Esophagus squamous epithelium (tissue), 5 donors: ENCODE measurements at places on chromosomes 7 and 10.

GRCh38 chr7:122762071-122762470 is 59.3 kb upstream of the RNF148 start:
- no peak for DNase-seq

GRCh38 chr7:31796375-31796774 is 109.4 kb downstream of the PPP1R17 start:
- no peak for DNase-seq

GRCh38 chr10:120460776-120461175 is 3.7 kb downstream of the PLPP4 start:
- no peak for DNase-seq

DNA sequence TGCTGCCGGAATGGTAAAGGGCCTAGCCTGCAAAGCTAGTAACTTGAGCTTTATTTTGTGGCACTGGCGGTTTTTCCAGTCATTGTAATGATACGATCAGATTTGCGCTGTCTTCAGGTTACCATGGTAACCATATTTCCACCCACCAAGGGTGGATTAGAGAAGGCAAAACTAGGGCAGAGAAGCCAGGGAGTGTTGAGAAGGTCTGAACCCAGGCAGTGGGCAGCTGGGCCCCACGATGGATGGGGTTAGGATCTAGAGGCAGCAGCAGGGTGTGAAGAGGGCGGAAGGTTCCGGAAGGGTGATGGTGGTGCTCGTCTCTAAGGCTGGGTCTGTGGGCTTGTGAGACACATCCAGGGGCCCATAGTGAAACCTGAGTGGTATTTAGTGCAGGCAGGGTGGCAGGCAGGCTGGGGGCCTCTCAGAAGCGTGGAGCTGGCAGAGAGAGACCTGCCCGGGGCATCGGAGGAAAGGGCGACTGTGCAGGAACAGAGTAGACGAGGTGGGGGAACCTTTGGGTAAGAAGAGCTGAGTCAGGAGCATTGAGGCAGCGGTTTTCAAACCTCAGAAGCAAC is 87.9 kb upstream of the GTF2I start:
- DNase-seq, result no peak

GRCh38 chr7:18505870-18506460 is 10.4 kb downstream of the HDAC9 start:
- DNase-seq, result no peak

GRCh38 chr7:89021741-89022140 is 226.2 kb upstream of the TEX47 start:
- no peak for DNase-seq

DNA sequence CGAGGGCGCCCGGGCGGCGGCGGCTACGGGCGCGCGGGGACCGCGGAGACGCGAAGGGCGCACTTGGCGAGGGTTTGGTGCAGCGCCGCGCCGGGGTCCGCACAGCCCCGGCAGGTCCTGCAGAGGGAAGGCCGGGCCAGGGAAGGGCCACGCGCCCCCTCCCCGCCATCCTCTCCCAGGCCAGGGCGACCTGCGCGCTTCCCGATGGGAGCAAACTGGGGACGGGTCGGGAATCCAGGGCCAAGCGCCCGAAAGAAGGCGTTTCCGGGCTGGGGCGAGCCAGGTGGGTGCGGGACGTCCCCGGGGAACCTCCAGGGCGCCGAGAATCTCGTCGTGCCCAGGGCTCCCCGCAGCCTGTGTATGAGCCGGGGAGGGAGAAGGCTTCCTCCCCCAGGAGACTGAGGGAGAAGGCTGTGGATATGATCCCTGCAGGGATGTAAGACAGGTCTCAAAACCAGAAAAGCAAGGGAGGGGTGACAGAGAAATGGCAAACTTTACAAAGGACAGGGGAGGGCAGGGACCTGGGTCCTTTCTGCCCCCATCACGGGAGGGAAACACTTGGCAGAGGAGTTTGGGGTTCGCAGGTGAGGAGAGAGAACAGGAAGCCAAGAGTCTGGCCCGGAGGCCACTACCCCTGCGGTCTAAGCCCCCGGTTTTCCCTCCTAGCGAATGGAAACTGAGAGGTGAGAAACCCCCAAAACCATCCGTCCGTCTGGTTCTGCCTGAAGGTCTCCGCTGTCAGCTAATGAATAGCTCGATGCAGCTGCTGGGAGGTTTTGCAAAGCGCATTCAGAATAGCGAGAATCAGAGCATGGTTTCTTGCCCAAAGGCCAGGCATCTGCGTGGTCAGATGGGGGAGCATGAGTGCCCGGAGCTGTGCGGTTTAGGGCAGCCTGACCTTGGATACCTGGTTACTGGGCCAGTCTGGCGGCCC is 674 bp downstream of the AMZ1 start:
- DNase-seq, result no peak

- no peak for DNase-seq
Measured at GRCh38 chr7:22574754-22575520, 74.9 kb upstream of the STEAP1B start.

DNA sequence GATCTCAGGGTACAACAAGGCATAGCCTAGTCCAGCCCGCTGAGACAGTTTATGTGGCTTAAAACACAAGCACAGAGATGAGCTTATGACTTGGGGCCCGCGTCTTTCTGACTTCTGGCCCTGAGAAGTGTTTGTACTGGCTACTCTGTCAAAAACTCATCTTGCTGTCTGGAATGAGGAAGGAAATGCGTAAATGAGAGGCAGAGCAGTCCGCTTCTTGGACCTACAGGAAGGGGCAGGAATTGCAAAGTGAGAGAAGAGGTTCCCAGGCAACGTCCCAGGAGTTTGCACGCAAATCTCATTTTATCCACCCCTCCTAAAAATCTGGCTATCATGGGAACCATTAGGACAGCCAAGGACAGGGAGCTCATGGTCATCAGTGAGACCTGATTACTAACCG is 5.5 kb downstream of the ANXA11 start:
- DNase-seq, result no peak

DNA sequence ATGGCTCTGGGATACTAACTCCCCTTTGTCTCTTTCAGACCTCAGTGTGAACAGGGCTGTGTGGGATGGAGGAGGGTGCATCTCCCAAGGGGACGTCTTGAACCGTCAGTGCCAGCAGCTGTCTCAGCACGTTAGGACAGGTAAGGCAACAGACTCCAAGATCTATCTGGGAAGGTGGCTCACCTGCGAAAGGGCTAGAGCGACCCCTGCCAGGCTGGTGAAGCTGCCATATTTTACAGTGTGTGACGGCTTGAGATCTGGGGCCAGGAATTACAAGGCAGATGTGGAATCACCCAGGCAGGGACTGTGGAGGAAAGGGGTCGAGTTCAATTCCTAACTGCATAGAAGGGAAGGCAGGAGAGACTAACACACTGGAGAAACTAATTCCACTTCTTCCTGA is 11.2 kb downstream of the MUC17 start:
- DNase-seq, result no peak

GRCh38 chr7:32586291-32587221 is 91.3 kb downstream of the AVL9 start:
- DNase-seq, result no peak

GRCh38 chr7:137970253-137970975 is 31.5 kb downstream of the CREB3L2 start:
- no peak for DNase-seq

DNA sequence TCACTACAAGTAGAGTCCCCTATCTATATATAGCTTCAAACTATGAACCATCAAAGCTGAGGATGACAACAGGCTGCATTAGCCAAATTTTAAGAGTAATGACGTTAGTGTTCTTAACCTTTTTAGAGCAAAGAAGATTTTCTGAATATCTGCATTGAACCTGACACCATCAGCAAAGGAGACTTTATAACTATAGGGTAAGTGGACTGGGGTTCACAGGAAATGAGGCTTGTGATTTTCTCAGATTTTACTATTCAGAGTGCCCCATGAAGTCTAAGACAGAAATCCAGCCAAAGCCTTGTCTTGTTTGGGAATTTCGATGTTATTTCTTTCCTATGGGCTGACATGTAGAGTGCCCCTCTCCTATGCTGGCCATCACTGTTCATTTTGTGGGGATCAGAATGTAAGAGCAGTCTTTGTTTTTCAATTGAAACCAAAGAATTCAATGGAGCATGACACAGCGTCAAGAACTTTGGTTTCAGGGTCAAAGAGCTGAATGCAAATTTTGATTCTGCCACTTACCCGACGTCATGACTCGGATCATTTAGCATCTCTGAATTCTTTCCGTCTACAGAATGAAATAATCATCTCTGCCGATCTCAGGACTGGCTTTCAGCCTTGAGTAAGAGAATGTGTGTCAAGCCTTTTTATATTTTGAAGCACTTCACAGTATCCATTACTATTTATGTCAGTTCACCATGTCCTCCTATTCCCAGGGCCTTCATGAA is 52.7 kb downstream of the DENND11 start:
- no peak for DNase-seq

DNA sequence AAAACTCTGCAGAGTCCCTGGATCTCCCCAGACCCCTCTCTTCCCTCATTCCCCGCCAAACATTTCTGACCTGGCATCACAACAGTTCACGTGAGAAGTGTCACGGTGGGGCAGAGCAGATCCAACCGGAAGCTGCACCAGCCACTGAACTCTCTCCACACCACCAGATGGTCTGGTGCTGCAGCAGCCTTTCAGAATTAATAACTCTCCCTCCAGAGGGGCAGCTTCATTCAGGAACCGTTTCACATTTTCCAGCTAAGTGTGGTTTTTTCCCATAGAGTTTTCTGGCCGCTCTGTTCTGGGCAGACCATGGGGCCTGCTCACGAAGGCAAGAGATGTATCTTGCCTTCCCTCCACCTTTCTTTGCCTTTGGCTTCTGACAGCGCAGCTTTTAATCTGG is 486.7 kb upstream of the GALNT17 start:
- no peak for DNase-seq

DNA sequence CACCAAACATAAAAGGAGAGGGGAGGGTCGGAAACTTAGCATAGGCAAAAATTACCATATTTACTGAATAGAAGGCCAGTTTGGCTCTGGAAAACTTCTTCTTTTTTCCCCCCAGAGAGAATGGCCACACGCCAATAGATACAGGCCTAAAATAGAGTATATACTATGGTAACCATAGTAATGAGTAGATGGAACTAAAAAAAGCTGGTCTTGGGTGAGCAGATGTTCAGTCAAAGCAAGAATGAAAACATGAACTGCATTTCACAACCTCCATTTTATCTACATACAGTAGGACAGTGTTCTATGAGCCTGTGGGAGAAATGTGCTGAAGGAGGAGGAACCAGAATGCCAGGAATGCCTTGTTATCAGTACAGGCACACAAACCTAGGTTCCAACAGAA is 141.7 kb upstream of the SEMA3A start:
- no peak for DNase-seq

DNA sequence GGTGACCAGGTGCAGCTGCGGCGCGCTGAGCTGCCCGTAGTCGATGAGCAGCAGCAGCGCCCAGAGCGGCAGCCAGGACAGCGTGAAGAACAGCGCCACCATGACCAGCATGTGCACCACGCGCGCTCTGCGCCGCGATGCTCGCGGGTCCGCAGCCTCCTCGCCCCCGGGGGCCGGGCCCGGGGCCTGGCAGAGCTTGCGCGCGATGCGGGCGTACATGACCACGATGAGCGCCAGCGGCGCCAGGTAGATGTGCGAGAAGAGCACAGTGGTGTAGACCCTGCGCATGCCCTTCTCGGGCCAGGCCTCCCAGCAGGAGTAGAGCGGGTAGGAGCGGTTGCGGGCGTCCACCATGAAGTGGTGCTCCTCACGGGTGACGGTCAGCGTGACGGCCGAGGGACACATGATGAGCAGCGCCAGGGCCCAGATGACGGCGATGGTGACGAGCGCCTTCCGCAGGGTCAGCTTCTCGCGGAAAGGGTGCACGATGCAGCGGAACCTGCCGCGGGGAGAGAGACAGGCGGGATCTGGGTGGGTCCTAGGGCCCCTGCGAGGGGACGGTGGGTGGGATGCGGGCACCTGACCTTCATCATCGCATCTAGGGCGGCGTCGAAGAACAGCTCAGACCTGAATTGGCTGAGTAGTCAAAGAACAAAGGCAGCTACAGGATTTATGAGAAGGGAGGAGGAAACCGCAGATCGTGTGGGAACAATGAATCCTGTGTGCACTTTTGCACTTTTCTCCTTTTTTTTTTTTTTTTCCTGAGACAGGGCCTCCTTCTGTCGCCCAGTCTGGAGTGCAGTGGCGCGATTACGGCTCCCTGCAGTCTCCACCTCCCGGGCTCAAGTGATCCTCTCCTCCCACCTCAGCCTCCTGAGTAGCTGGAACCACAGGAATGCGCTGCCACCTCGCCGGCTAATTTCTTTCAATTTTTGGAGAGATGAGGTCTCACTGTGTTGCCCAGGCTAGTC is 22.4 kb upstream of the PPA1 start:
- no peak for DNase-seq

GRCh38 chr7:74262639-74263398 is 8.6 kb upstream of the RFC2 start:
- no peak for DNase-seq

DNA sequence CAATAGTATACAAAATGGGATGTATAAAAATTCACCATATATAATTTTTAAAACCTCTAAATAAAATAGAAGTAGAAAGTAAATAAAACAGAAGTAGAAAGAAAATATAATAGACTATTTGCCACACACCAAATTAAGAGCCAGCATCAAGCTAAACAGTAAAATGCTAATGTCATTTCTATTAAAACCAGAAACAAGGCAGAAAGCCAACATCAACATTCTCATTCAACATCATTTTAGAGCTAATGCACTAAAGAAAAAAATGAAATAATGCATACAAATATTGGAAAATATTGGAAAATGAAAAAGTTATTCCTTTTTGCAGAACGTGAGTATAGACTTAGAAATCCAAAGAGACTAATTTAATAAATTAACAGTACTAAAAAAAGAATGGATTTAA is 23.4 kb upstream of the RELN start:
- no peak for DNase-seq

DNA sequence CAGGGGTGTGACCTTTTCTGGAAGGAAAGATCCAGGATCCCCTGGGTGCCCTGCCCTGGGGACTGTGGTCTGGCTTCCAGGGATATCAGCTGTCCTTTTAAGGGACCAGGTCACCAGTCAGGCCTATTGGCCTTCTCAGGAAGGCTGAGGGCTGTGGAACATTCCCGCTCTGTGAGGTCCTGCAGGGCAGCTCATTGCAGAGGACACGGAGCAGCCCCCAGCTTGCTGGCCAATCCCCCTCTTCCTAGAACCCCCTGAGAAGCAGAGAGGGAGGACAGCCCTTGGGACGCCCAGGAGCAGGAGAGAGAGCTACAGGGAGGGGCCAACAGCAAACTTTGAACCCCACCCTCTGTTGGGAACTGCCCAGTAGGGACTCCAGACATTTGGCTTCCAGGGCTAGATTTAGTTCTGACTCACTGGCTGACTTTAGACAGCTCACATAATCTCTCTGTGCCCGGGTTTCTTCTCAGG is 67.9 kb upstream of the COL13A1 start:
- no peak for DNase-seq

- no peak for DNase-seq
Measured at GRCh38 chr10:34911661-34912205, 96.6 kb upstream of the PARD3 start.

- DNase-seq, result no peak
Measured at GRCh38 chr10:95618101-95618500, 38.4 kb downstream of the ALDH18A1 start.

- DNase-seq, result no peak
Measured at GRCh38 chr10:123865880-123866279, 25.7 kb downstream of the CPXM2 start.
